ENCODE measurements at places on chromosomes 7 and 10. TPM values are rescaled to one million over a fixed set of nuclear protein-coding genes. Genes with fewer than 3 reads are reported as not detected.

Gene OR2A1
- total RNA-seq, result not detected

Gene KCP
- total RNA-seq, result 44.6 TPM

Gene NPC1L1
- 0.88 TPM for total RNA-seq

Gene KNDC1
- total RNA-seq, result 8.7 TPM

Gene METTL27
- 19.3 TPM for total RNA-seq

All from kidney (tissue), 22 donors.